T-helper 1 cell (primary cell): ENCODE measurements at places on chromosomes 3 and 15.

DNA sequence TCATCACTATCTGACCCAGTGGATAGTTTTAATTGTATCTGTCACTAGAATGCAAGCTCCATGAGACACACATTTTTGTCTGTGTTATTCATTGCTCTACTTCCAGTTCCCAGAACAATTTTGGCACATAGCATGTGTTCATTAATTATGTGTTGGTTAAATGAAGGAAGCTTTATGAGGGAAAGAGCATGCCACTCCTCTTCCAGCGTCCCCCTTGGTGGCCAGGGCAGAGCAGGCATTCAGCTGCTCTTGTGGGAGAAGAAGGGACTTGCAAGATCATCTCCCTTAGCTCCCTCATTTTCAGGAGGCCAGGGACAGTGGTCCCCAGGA, 489 bp upstream of the GALNT15 start:
- no peak for DNase-seq

GRCh38 chr15:33941279-33942063, 26.8 kb upstream of the CHRM5 start:
- DNase-seq: no peak

GRCh38 chr3:195802261-195802701, 9.4 kb downstream of the MUC4 start:
- DNase-seq: no peak

GRCh38 chr3:186534113-186534669, 10.0 kb downstream of the CRYGS start:
- peak; percentile 17 for DNase-seq

DNA sequence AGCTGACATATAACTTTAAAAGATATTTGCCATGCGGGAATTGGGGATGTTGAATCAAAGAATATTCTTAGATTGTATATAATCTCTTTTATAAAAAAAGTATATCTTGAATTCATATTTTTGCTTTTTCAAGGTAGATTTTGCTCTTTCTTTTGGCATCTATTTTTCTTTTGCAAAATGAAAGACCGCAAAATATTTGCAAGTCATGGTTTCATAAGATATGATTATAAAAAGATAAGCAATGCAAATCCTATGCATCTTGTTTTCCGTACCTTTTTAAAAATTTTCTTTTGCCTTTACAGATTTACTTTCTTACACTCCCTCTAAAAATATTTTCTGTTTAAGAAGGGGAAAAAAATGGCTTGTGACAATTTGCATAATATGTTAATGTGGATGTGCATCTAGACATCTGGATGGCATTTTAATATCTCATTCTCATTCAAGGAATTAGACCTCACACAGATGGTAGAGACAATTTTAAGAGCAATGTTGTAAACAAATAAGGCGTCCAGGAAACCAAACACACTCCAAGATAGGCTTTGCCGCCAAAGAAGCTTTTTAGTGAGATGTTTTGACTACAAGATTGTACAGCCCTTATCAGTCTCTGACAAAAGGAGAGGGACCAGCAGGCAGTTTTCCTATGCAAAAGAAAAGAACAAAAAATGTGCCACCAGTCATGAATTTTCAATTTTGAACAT, 371.1 kb downstream of the CHL1 start:
- no peak for DNase-seq

DNA sequence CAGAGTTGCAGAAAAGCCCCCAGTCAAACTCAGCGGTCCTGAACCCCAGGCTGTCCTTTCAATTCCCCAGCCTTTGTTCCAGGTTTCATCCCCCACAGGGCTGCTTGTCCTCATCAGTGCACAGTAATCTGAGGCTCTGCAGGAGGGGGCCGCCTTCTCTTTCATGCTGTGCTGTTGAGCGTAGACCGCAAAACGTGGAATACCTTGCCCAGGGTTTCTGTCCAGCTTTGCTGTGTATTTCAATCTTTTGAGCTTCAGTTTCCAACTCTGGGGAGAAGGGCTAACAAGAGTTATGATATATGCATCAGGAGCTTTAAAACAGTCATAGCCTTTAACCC, 64.8 kb downstream of the FAM43A start:
- no peak for DNase-seq

GRCh38 chr3:33717616-33717865, 513 bp downstream of the CLASP2 start:
- DNase-seq: no peak

DNA sequence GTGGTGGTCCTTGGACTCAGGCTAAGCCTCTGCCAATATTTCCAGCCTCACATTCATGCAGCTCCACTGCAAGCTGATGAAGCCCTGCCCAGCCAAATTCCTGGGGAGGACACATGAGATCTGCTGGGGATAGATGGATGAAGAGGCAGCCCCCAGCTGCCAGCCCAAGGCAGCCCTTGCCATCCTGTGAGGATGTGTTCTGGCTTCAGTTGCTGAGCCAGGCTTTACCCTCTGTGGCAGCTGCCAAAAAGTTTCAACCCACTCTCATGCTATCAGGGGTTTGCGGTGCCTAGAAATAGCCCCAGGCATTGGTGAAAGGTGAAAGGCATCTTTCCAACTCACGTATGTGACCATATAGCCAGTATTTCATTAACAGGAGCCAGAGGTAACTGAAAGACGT, 37.6 kb downstream of the C2CD4A start:
- DNase-seq: no peak

- DNase-seq: no peak
These were observed 95.4 kb downstream of the SRGAP3 start for GRCh38 chr3:9153904-9154619.

DNA sequence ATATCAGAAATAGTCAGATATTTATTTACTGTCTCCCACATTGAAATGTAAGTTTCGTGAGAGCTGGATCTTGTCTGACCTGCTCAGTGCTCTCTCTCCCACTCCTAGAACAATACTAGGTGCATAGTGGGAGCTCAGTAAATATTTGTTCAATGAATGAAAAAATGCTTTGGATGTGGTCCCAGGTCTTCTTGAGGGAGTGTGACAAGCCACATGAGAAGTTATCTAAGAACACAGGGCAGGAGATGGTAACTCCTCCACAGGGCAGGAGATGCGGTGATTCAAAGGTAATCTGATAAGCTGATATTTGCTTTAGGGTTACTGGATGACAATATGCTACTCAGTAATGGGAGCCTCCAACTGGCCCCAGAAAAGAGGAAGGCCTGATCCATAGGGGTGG, 25.8 kb upstream of the PLA2G4E start:
- DNase-seq: no peak

DNA sequence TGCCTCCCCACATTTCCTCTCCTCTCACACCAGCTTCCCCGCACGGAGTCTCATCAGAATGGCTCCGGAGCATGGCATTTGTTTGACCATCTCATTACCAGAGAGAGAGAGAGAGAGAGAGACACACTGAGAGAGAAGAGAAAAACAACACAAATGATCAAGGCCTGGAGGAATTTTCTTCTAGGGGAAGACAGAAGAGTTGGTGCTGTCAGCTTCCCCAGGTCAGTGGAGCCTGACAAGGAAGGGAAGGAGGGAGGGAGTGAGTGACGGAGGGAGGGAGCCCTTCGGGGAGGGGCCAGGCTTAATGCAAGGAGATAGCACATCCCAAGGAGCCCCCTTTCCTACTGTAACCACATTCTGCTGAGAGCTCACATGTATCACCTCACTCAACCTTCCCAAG, 9.1 kb downstream of the ST8SIA2 start:
- no peak for DNase-seq

GRCh38 chr15:72801590-72802325, 18.2 kb upstream of the ADPGK start:
- no peak for DNase-seq

GRCh38 chr3:113890256-113890900, 51.8 kb downstream of the GRAMD1C start:
- no peak for DNase-seq

- no peak for DNase-seq
These were observed 1037.0 kb upstream of the NR2F2 start for GRCh38 chr15:95293456-95294031.

GRCh38 chr3:97991293-97991682, 19.1 kb upstream of the RIOX2 start:
- DNase-seq: no peak

DNA sequence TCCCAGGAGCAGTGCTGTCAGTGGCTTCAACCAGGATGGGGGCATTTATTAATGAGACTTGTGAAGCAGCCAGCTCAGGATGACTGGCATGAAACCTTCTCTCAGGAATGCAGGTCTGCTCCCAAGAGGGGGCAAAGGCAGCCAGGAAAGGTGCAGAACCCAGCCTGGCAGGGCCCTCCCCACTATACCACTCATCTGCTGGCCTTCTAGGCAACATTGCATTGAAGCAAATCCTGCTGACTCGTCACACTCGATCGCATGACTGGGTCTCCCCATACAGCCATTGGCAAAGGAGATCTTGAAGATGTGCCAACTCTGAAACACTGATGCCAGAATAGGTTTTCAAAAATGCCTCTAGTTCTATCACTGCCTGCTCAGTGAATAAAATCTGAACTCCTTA, 65.7 kb upstream of the CMTM7 start:
- DNase-seq: no peak

DNA sequence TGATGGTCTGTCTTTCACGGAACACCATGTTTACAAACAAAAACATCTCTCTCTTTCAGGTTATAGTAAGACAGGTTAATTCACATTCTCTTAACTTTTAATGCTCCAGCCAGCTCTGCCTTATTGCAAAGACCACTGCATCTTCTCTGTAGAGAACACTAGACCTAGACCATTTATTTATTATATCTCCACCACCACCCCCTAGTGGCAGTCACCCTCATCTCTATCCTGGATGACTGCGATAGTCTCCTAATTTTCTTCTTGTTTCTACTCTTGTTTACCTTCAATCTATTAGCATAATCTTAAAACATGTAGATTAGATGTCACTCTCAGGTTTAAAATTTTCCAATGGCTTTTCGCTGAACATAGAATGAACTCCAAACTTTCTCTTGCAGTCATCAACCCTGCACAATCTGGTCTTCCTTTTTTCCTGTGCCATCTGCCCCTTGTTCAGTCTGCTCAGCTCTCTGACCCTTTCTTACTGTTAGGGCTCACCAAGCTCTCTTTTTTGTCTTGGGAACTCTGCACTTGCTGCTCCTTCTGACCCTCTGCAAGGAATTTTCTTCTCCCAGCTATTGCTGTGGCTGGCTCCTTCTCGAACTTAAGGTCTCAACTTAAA, 155.6 kb downstream of the SQOR start:
- DNase-seq: no peak

- DNase-seq: no peak
These were observed 126.1 kb upstream of the ARHGEF3 start for GRCh38 chr3:56927855-56928254.

GRCh38 chr15:95249524-95249923, 1018.2 kb downstream of the MCTP2 start:
- DNase-seq: no peak

GRCh38 chr3:113441051-113441770, at the start of gene CFAP44:
Gene CFAP44 (minus strand): TSS chr3:113441493. CDS start chr3:113433664, 7,829 bp downstream.
- DNase-seq: peak; percentile 12

GRCh38 chr3:177349384-177349783, 152.1 kb upstream of the TBL1XR1 start:
- no peak for DNase-seq

DNA sequence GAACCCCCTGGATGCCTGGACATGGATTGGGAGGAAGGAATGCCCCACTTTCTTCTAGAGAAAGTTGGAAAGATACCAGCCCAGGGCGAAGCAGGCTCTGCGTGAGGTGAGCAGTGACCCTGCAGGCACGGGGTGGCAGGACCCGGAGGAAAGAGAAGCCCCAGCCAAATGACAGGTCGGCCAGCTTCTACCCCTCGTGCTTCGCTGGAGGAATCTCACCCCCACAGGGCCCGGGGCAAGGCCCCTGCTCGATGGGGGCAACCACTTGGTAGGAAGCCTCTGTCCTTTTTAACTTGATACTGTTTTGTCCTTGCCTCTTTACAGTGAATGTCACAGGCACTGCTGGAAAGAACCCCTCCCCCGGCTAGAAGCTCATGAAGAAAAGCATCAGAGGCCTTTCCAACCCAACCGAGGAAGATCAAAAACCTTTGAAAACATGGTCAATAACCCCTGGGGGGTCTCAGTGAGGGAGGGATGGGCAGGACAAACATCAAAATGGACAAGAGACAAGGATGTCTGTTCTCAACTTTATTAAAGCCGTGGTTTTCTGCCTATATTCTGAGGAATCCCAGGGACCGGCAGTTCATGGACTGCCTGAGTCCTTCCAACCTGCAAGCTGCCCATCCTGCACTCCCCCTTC, 54.4 kb downstream of the SH3BP5 start:
- no peak for DNase-seq

DNA sequence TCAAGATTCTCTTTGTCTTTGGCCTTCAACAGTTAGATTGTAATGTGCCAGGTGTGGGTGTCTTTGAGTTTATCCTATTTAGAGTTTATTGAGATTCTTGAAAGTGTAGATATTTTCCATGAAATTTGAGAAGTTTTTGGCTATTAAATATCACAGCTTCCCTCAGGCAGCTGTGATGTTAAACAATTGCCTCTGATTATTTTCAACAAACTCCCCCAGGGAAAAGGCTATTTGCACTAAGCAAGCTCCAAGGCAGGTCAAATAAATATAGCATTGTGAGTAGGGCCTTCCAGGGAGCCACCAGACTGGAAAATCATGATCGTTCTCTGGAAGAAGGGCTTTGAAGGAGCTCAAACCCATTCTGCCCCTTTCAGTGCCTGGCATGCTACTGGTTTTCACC, 107.0 kb downstream of the EEFSEC start:
- no peak for DNase-seq

DNA sequence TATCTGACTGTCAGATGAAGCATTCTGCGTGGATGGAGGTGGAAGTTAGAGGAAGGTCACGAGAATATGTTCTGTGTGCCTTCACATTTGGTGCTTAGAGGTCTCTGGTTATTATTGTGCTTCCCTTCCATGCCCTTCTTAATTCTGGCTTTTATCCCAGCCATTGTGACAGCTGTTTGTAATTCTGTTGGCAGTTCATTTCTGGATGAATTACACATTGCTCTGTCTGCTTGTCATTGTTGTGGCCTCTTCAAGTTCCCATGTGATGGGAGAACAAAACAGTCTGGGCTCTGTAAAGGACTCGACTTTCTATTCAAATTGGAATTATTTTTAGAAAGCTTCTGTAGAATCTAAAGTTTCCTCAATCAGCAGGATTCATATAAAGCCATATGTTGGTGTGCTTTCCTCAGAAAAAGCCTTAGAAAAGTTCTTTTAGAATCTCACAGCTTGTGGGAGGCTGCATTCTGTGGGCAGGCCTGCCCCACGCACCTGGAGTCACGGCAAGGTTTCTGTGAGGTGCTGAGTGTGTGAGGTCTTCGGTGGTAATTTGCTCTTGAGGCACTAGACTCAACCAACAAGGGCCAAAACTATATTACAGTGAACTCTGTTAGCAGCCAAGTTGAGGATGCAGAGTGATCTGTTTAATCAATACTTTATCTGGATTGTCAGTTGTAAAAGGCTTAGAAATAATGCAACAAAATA, 397.4 kb upstream of the AZI2 start:
- DNase-seq: no peak

DNA sequence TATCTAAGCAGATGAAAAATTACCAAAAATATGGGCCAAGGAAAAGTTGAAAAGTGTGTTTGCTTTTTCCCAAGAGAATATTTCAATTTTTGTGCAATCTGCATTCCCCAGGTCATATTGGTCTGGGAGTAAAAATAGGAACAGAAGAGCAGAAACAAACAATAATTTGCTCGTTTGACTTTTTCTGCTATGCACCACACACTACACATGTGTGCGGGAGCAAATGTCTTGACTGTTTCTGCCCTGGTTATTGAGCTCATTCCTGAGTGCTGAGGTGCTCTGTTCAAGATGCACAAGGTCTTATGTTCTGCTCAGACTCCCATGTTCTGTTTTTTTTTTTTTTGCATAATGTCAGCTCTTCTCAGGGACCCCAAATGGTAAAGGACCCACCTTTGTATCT, 298.0 kb upstream of the MME start:
- DNase-seq: no peak
